ENCODE measurements at places on chromosomes 11 and 22.
A peak's percentile ranks its signal among the peaks of the same experiment; 100 is the strongest.

DNA sequence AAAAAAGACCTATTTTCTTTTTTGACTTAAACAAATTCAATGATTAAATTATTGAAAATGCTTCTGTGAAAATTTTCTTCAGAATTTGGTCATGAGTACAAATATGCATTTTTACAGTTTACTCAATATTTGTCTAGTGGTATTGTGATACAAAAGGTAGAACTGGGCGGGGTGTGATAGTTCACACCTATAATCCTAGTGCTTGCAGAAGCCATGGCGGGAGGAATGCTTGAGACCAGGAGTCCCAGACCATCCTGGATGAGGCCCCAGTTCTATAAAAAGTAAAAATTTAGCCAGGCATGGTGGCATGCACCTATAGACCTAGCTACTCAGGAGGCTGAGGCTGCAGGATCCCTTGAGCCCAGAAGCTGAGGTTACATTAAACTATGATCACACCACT lies 90.6 kb downstream of the ARHGAP42 start:
- no peak for DNase-seq

DNA sequence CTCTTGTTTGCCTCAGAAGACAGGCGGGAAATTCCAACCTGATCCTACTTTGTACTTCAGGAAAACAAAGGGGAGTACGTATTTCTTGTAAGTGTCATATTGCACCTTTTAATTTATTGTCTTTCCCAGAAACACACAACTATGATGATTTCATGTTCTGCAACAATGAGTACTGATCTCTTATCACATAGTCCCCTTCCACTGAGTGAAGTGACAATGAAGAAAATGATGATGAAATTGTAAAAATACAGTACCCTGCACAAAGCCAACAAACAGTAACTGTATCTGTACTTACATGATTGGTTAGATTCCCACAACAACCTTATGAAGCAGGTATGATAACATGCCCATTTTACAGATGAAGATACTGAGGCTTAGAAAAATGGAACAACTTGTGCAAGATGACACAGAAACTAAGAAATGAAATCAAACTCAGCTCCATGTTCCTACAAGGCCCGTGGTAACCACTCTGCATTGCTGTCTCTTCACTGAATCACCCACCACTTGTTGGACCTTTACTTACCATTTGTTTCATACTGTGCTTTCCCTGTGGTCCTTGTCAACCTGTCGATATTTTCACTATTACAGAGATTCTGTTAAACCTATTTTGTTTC lies 37.5 kb downstream of the SLC1A2 start:
- DNase-seq = no peak

- DNase-seq = peak; percentile 49
These were observed 537.4 kb upstream of the B3GAT1 start for GRCh38 chr11:134949121-134950090.

DNA sequence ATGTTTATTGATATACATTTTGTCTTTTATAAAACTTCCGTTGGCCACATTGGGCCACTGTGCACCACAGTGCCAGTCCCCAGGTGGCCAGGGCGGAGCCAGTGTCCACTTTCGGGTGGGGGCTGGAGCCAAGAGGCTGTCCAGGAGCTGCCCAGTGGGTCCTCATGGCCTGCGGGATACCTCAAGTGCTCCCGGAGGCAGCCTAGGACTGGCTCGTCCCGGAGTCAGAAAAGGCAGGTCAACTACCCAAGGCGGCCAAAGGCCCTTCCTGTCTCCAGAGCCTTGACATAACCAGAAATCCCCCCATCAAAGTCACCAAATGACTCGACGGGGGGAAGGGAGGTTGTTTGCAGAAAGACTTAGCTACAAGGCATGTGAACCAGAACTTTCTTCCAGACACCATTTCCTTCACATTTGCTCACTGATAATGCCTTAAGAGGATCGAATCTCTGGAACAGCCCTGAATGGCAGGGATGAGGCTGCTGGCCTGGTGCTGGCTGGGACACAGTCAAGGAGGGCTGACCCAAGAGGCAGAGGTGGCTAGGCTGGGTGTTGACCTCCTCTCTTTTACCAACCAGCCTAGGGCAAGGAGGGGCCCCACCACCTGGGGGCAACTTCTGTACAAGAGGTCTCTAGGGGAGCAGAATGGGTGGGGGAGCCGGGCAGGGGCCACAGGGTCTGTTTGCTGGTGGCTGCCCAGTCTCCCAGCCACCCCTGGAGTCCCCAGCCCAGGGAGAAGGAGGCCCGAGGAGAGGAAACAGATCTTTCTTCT lies 8.4 kb downstream of the MRGPRF start:
- no peak for DNase-seq

- no peak for DNase-seq
These were observed 23.2 kb downstream of the FADS2 start for GRCh38 chr11:61851113-61851899.

- DNase-seq = no peak
These were observed 14.4 kb downstream of the SREBF2 start for GRCh38 chr22:41847300-41847699.

- DNase-seq = peak; percentile 85
These were observed 41.7 kb upstream of the AQP11 start for GRCh38 chr11:77547863-77548551.

DNA sequence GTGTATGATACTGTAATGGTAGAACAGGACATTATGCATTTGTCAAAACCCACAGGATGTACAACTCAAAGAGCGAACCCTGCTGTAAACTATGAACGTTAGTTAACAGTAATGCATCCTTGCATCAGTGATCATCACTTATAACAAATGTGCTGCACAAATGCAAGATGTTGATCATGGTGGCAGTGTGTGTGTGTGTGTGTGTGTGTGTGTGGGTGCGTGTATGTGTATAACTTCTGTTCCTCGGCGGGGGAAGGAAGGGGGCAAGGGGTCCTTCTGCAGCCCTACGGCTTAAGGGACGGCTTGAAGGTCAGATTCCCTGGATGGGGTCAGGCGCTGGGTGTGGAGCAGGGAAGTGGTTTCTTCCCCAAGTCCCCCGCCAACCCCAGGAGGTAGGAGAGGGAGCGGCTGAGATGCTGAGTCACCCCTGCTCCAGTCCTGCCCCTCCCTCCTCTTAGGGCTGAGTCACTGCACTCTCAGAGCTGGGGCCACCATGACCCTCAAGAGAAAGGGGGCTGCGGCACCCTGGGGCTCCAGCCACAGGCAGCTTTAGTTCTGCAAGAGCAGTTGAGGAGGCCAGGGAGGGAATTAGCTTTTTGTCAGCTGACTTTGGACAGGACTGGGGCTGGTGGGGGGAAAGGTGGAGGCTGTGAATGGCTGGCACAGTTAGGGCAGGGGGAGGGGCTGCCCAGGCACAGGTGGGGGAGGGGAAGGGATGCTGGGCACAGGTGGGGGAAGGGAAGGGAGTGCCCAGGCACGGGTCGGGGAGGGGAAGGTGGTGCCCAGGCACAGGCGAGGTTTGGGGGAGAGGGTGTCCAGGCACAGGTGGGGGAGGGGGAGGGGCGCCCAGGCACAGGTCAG lies 8.8 kb upstream of the CTSD start:
- no peak for DNase-seq

- no peak for DNase-seq
These were observed 6.0 kb downstream of the CBX6 start for GRCh38 chr22:38866024-38866398.

- DNase-seq = no peak
These were observed 116.0 kb upstream of the TIMP3 start for GRCh38 chr22:32685512-32685911.

- DNase-seq = peak; percentile 82
These were observed 85.7 kb downstream of the WNT11 start for GRCh38 chr11:76120513-76121101.

DNA sequence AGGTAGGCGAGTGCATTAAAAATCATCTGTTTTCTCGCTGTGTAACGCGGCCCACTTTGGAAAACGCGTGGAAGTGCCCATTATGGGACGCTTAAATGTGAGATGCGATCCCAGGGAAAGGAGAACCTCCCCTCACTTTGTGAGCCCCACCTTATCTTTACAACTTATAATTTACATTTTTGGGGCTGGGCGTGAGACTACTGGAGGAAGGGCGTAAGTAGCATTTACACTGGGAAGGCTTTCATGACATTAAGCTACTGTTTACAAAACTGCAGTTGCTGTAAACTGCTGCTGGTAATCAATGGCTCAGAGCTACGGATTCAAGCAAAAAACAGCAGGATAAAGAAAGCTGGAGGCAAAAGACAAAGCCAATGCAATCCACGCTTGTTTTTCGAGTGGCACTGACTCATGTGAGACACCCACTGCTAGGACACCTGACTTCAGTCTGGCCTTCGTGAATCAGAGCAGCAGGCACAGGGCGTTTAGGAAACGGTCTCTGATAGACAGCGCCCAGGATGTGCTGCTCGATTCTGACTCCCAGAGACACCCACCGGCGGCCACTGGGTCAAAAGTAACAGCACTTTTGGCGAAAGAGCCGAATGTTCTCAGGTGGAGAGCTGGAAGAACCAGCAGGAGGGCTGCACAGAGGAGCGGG lies 78.3 kb downstream of the TRMU start:
- no peak for DNase-seq

GRCh38 chr11:26909991-26910591 lies 83.8 kb upstream of the FIBIN start:
- peak; percentile 76 for DNase-seq

DNA sequence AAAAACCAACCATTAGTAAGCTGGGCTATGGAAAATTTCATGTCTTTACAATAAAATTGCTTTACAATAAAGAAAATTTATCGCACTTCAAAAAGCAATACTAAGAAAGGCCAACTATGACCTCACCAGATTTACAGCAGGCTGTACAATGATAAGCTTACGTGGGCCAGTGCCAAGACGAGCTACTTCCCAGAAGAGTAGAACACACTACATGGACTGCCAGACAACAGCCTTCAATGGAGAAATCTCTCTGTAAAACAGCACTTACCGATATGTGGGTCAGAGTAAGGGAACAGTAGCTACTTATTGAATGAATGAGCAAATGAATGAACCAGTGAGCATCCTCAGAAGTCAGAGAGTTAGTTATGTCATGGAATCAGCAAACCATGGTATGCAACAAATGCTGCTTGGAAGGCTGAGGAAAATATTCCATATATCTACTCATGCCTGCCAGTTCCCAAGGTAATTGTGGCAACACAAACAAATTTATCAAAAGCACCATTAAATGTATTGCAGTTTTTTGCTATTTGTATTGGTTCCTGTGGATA lies 74.4 kb downstream of the SLC36A4 start:
- peak; percentile 76 for DNase-seq

DNA sequence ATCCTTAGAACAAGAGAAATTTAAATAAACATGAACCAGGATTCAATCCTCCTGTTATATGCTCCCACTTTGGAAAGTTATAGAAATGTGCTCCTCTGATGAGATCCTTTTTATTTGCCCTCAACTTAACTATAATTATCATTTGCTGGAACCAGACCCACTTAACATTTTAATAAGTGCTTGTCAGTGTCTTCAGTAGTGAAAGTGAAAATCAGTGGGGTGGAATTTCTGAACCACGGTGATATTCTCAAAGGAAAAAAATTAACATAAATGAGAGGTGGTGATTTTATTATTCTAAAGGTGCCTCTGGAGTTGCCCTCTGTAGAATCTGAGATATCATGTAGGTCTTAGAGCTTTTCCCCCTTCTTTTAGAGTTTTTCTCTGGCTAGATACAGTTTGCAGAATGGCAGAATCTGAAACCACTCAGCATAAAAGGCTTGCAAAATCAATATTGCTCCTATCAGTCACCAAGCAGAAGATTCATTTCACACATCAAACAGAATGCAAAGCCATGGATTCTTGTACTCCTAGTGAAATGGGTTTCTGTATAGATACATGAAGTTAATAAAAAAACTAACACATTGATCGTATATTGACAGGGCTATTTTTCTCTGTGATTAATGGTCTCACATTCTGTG lies 213.2 kb downstream of the LUZP2 start:
- no peak for DNase-seq

- no peak for DNase-seq
These were observed 277.0 kb downstream of the SBF2 start for GRCh38 chr11:10017050-10017449.

DNA sequence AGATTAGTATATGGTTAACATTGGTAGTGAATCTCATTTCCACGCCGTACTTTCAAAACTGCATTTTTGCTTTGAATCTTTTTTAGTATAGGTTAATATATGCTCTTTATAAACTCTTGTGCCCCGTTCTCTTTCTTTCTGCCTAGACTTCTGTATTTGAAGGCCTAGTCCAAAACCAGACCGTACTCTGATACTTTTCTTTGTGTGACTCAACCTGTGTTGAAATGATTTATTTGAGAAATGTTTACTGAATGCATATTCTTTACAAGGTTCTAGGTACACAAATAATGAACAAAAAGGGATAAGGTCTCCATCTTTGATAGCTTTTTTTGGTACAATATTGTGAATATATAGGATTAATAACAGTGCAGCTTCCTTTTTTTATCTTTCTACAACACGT lies 68.3 kb downstream of the HIPK3 start:
- DNase-seq = no peak

GRCh38 chr11:44010789-44011251 lies 37.0 kb upstream of the ACCSL start:
- DNase-seq = no peak

DNA sequence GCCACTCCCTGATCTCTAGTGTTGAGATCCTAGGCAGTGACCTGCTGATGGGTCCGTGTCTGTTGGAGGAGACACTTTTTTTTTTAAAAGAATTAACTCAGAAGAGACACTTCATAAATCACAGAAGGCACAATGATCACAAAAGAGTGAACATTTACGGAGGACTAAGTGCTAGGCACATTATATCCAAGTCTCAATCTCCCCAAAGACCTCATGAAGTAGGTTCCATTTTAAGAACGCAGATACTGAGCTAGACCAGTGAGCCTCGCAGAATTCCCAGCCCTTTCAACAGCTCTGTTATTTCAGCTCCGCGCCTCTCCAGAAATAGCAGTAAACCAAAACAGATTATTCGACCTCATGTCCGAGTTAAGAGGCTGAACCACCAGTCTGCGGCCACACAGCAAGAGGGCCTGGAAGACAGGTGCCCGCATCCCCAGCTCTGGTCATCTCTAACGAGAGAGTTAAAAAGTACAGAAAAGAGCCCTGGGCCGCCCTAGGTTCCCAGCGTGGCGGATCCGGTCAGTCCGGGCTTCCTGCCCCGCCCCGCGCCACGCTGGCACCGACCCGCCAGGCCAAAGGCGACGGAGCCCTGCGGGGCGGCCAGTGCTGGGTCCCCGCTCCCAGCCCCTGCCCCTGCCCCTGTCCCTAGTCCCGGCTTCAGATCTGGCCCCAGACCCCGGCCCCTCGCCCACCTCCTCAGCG lies 612 bp downstream of the XBP1 start:
- DNase-seq = peak; percentile 79

DNA sequence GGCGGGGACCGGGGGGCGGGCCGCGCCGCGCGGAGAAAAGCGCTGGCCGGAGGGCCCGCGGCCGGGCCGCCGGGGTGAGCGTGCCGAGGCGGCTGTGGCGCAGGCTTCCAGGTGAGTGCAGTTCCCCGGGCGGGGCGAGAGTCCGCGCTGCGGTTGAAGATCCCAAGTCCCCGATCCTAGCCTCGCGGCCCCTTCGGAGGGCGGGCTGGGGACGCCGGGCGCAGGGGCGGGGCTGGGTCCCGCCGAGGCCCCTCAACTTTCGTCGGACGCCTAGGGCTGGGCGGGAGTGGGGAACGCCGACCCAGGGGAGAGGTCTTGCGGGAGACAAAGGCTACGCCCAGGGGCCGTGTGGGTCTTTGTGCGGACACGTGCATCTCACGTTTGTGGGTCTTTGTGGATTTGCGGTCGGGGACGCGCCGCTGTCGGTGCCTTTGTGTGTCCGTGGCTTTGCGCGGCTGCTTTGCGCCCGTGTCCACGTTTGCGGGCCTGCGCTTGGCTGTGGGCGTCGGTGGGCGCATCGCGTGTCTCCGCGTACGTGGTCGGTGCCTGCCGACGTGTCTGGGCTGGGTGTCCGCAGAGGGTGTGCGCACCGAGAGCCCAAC lies at the start of gene TSKU:
Gene TSKU (plus strand): TSS at position 63 of the 602 bp plus-strand sequence. CDS start 12,261 bp downstream, outside the sequence.
- DNase-seq = no peak

Data from muscle of leg (tissue), 16 donors.